ENCODE measurements at places on chromosomes 2 and 18. TPM values are rescaled to one million over a fixed set of nuclear protein-coding genes. Genes with fewer than 3 reads are reported as not detected.

DNA sequence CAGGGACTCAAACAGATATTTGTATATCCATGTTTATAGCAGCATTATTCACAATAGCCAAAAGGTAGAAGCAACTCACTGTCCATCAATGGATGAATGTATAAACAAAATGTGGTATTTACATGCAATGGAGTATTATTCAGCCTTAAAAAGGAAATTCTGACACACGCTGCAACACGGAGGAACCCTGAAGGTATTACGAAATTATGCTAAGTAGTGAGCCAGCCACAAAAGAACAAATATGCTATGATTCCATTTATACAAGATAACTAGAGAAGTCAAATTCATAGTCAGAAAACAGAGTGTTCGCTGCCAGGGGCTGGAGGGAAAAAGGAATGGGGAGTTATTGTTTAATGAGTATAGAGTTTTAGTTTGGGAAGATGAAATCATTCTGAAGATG lies 61.0 kb upstream of the CDKL4 start:
- no peak for DNase-seq

DNA sequence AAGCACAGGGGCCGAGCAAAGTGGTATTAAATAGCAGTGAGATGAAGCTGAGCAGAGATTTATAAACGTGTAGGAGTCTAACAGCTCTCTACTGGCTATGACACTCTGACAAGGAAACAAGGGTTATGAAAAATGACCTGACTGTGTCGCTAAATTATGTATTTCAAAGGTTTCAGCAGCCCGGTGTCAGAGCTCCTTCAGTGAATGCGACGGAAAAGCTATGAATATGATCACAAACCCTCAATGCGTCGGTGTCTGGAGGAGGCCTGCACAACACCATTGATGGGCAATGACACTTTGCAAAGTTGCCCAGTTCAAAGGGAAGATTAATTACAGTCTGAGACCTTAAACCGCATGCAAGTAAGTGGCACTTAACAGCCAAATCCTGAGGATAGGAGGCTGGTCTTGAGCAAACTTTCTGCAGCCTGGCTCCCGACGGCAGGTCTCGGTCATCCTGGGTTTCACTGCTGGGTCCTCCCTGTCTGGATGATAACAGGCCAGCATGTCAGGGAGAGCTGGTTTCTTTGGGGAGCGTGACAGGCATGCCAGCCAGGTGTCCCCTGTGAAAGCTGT lies 615.1 kb upstream of the SALL3 start:
- DNase-seq: no peak

IL1A gene
- total RNA-seq: not detected

AKAIN1 gene
- not detected for total RNA-seq

- no peak for DNase-seq
These were observed 9.0 kb downstream of the CRACDL start for GRCh38 chr2:98927027-98927426.

GRCh38 chr2:65320946-65321345 lies 93.3 kb downstream of the ACTR2 start:
- DNase-seq: no peak

GRCh38 chr2:153912798-153913396 lies 41.2 kb downstream of the GALNT13 start:
- DNase-seq: no peak

DNA sequence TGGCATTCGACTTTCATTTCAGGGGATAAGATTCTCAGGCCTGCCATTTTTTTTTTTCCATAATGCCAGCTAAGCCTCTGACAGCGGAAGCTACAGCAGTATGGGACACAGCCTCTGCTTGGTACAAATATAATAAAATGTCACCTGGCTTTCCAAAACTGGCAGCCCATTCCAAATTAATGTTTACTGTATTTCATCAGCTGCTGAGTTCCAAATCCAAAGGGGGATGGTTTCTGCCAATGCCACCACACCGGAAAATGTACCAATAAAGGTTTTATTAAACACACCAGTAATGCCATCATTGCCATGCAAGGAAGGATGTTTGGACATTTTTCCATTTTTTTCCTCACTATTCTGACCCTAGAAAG lies 275.8 kb upstream of the CCDC68 start:
- DNase-seq: no peak

CYTIP gene
- total RNA-seq: not detected

DNA sequence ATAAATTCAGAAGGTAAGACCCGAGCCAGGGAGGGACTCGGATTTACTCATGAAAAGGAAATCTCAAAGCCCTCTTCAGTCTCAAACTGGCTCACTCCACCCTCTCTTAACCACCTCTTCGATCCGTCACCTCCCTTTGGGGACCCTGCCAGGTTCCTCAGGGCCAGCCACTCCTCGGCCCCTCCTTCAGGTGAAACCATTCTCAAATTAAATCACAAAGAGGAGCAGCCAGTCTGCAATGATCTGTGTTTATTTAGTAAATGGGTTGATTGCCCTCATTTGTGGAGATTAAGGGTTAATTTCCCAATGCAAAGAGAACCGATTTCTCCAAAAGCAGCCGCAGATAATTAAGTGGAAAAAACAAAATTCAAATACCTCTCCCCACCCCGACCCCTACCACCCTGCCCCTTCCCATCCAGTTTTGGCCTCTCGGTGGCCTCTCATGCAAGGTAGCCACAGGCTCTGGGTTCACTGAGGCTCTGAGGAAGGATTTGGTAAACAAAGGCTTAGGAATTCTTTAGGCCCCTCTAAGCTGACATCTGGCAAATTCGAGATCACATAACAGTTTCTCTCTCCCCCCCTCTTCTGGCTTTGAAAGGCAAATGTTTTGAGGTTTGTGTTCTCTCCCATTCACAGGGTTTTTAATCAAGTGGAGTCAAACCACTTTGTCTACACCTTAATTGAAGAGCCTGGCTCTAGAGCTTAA lies 10.3 kb upstream of the FZD7 start:
- DNase-seq: no peak

GRCh38 chr2:45028276-45028675 lies 19.0 kb upstream of the SIX2 start:
- no peak for DNase-seq

TGFBRAP1 gene
- 25.1 TPM for total RNA-seq

GRCh38 chr2:43049836-43050801 lies 176.3 kb downstream of the ZFP36L2 start:
- no peak for DNase-seq

DNA sequence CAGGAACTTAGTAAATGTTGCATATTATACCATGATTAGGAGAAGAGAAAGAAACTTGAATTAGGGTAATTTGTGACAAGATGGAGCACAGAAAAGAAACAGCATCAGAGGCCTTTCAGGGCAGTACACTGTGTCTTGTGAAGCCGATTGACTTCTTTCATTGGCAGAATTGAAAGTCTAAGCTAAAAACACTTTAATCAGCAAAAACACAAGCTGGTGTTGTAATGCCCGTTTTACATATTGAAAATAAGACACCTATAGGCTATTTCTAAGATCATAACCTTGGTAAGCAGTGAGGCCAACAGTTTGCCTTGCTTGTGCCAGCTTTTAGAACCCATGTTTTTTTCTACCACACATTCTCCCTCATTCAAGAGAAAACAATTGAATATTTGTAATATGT lies 1378.1 kb upstream of the NXPH2 start:
- no peak for DNase-seq

GRCh38 chr18:72697706-72698105 lies 153.6 kb upstream of the CBLN2 start:
- DNase-seq: no peak

GRCh38 chr2:128710729-128711128 lies 392.1 kb upstream of the HS6ST1 start:
- DNase-seq: no peak

COBLL1 gene
- 4.6 TPM for total RNA-seq

C1QL2 gene
- not detected for total RNA-seq

DNA sequence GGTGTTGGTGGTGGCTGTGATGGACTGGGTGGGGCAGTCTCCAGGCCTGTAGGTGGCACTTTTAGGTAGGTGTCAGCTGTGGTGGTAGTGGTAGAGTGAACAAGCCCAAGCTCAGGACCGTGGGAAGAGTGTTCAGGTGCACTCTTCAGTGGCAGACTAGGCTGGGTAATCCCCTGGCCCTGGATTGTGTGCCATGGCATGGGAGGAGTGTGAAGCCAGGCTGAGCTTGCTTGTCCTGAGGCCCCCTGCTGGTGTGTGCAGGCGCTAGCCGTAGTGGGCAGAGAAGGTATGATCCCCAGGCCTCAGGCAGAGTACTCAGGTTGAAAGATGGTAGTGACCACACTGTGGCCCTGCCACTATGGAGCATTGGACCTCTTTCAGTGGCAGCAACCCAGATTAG lies 850.3 kb downstream of the DSC3 start:
- peak; percentile 20 for DNase-seq

DNA sequence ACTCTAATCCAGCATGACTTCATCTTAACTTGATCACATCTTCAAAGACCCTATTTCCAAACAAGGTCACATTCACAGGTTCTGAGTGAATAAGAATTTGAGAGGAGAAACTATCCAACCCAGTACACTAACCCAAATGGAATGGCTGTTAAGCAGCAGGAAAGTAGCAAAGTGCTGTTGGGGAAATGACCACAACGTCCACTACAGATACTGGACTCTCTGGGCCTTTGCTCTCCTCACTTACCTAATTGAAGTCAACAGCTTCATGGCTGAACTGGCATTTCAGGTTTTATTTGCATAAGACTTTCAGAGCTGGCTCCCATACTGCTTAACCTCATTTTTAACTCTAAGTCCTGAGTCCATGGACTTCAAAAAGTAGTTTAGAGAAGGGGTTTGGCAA lies 38.0 kb upstream of the ACVR2A start:
- DNase-seq: no peak

DNA sequence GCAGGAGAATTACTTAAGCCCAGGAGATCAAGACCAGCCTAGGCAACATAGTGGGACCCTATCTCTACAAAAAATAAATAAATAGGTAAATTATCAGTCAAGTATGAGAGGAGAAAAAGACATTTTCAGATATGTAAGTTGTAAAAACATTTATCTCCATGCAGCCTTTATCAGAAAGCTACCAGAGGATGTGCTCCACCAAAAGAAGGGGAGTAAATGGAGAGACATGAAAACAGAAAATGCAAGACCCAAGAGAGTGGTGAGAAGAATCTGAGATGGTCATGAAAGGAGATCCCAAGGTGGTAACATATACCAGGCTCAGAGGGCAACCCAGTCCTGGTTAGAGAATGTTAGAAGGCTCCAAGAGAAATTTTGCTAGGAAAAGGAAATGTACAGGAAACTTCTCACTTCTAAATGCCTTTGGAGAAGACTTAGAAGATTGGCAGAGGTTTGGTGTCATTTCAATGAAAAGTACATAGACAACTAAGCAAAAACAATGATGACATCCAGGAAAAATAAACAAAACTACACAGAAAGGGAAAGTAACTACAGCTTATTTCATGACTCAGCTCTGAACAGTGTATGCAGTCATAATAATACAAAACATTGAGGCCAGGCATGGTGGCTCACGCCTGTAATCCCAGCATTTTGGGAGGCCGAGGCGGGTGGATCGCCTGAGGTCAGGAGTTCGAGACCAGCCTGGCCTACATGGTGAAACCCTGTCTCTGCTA lies 19.5 kb downstream of the CIB4 start:
- no peak for DNase-seq

IL37 gene
- not detected for total RNA-seq

- no peak for DNase-seq
These were observed 14.1 kb downstream of the ZFP36L2 start for GRCh38 chr2:43212216-43212835.

- DNase-seq: no peak
These were observed 6.1 kb upstream of the OTOF start for GRCh38 chr2:26483957-26484565.

GRCh38 chr2:201139836-201140604 lies 24.1 kb downstream of the CFLAR start:
- no peak for DNase-seq

GRCh38 chr2:59871830-59872229 lies 681.6 kb downstream of the BCL11A start:
- DNase-seq: no peak

- DNase-seq: peak; percentile 28
These were observed at the start of gene LRP2 for GRCh38 chr2:169362118-169362893. LRP2 (minus strand) TSS chr2:169362534; CDS start chr2:169362399, 135 bp downstream.

MAPK4 gene
- 55.8 TPM for total RNA-seq

DNA sequence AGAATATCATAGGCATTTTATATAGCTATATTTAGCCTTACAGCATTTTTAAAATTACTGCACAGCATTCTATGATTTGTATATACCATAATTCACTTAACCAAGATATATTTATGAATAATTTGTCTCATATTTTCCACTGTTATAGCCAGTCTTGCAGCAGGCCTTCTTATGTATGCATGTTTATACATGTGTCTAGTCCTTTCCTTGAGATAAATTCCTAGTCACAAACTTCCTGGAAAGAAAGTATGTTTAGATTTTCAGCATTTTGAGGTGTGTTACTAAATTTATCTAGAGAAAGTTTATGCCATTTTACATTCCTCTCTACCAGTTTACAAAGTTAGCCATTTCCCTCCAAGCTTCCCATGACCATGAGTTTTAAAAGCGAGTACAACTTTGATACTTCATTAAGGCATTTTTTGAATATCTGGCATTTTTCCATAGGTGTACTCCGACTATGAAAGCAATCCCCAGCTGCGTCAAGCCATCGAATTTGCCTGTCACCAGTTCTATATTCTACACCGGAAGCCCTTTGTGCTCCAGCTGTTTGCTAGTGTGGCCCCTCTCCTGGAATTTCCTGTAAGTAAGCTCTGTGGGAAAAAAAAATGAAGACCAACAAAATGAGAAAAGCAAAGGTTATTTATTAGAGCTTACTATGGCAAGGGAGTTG lies 59.4 kb upstream of the RPE start:
- DNase-seq: no peak

BCL2 gene
- 8.6 TPM for total RNA-seq

All from SK-MEL-5 (cell line).